ENCODE measurements at places on chromosomes 7 and 10.
A peak's percentile ranks its signal among the peaks of the same experiment; 100 is the strongest.

DNA sequence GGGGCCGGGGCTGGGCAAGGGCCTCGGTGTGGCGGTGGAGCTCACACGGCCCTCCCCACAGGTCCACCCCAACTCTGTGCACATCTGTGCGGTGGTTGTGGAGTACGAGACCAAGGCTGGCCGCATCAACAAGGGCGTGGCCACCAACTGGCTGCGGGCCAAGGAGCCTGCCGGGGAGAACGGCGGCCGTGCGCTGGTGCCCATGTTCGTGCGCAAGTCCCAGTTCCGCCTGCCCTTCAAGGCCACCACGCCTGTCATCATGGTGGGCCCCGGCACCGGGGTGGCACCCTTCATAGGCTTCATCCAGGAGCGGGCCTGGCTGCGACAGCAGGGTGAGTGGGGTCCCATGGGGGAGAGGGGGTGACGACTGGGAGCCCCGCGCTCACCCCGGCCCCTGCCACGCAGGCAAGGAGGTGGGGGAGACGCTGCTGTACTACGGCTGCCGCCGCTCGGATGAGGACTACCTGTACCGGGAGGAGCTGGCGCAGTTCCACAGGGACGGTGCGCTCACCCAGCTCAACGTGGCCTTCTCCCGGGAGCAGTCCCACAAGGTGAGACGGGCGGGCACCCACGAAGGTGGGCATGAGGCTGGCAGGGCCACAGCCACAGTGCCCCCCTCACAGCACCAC lies 8.8 kb downstream of the TMEM120A start:
- no peak for DNase-seq

DNA sequence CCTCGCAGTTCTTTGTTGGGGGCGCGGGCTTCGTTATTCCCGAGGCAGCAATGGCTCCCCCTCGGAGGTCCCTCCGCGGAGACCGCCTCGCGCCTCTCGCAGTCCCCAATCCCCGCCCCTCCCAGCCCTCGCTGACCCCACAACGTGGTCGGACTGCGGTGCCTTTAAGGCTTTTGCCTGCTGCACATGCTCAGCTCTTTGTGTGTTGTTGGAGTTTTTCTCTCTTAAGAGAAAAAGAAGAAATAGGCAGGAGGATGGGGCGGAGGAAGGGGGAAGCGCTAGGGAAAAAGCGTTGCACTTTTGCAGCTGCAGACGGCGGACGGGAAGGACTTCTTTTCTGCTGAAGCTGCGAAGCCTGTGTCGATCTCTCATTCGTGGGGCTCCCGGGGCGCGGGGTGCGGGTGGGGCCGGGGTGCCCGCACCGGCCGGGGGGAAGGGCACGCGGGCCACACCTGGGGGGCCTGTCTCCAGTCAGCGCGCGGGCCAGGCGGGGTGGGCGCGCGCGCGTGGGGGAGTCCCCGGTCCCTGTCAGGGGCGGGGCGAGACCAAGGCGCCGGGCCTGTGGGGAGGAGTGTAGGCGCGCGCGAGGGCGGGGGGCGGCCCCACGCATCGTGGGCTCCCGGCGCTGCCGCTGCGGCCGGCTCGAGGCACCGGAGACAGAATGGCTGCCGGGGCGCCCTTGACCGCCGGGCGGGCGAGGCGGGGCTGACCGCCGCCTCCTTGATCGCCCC lies 445 bp upstream of the ATRNL1 start:
- DNase-seq: peak; percentile 68

GRCh38 chr7:42065942-42066341 lies 171.1 kb downstream of the GLI3 start:
- DNase-seq: no peak

GRCh38 chr7:42135728-42136127 lies 101.3 kb downstream of the GLI3 start:
- no peak for DNase-seq

DNA sequence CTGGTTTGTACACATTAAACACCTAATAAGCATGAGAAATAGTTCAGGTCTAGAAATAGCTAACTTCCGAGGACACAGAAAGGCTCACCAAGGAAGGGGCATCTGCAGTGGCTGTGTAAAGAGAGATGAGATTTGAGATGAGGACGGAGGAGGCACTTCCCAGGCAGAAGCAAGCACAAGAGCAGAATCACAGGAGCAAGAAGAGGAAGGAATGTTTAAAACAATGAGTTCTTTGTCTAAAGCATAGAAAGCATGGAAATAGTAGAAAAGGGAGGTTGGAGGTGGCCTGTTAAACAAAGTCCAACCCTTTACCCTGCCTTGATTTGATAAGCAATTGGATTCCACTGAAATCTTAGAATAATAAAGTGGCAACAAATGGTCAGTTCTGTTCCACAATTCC lies 11.6 kb upstream of the PON3 start:
- DNase-seq: no peak

DNA sequence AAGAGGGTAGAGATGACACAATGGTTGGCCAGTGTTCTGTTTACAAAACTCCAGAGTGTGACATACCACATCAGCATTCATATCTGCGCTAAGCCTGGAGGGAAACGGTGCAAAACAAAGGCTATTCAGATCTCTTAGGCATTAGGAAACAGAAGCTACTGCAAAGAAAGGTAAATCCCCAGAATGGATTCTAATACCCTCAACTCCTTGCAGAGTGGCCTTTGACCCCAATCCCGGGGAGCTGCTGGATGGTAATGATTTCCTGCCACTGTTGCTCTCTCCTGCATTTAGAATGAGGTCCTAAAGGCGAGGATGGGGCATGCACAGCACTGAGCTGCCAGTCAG lies 65.2 kb downstream of the AOAH start:
- no peak for DNase-seq

GRCh38 chr7:151984612-151985011 lies 28.4 kb downstream of the GALNTL5 start:
- no peak for DNase-seq

GRCh38 chr7:106199813-106200364 lies 84.9 kb downstream of the NAMPT start:
- no peak for DNase-seq

All from femur (tissue), 1 donor.